ENCODE measurements at places on chromosomes 2 and 18.

DNA sequence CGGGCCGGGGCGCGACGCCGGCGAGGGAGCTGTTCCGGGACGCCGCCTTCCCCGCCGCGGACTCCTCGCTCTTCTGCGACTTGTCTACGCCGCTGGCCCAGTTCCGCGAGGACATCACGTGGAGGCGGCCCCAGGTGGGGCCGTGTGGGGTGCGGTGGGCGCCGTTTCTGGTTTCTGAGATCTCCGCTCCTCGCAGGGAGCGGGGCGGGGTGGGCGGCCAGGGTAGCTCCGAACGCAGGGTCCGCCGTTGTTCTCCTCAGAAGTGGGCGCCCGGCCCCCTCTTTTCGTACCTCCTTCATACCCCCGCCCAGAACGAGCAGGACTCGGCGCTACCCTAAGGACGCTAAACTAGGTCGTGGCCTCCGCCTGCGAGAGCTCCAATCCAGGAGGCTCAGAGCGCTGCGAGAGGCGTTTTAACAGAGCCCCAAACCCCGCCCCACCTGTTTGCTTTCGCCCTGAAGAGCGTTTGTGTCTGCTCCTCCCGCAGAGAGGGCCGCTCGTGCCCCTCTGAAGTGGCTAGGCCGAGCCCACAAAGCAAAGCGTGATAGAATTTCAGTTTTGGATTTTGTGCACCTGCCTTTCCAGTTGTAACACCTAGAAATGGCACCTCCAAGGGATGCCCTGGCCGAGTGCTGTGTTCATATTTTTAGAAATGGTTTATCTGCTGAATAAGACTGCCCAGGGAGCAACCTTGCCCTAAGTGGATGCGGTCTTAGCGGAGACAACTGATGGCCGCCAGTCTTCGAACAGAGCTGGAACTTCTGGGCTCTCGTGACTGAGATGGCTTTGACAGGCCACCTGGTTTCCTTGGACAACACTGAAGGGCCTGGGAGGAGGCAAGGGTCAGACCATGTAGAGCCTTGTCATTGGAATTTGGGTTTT, 626 bp downstream of the CAPN10 start:
- no peak for DNase-seq

GRCh38 chr2:101883860-101884259, 107.9 kb upstream of the IL1R2 start:
- no peak for DNase-seq

DNA sequence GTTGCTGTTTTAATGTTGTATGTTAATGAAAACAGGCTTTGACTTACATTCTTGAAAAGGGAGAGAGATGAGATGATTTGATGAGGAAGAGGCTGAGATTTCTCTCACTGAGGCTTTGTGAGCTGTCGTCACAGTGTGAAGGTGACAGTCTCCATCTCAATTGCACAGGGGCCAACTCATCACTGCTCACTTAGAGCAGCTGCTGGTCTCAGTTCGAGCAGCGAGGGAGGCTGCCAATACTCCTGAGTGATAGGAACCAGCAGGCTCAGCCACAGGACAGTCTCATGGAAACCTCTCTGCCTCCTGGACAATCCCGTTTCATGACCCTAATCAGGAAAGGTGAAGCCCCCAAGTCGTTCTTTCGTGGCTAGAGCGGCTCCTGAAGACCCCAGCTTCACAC, 170.7 kb upstream of the SOX11 start:
- no peak for DNase-seq

- DNase-seq: peak; percentile 62
Observed at GRCh38 chr18:74081966-74082741, 65.5 kb downstream of the FBXO15 start.

DNA sequence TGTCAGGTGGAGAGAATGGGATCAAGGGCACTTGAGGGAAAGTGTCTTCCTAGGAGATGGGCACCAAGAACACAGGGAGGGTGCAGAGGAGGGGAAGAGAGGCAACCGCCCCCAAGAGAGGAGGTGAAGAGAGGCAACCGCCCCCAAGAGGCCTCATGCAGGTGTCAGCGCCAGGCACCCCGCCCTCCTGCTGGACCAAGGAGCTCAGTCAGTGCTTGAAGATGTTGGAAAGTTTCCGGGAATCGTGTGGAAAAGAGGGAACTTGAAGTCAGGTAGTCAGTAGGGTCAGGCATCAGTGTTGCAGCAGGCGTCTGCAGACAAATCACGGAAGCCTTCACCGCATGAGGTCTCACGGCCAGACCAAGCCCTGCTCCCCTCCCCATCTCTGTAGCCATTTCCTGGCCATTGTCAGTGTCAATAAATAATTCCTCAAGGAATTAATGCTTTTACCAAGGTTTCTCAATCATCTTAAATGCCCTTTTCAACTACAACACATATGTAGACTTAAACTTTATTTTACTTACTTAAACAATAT, 353.1 kb downstream of the EIPR1 start:
- no peak for DNase-seq

DNA sequence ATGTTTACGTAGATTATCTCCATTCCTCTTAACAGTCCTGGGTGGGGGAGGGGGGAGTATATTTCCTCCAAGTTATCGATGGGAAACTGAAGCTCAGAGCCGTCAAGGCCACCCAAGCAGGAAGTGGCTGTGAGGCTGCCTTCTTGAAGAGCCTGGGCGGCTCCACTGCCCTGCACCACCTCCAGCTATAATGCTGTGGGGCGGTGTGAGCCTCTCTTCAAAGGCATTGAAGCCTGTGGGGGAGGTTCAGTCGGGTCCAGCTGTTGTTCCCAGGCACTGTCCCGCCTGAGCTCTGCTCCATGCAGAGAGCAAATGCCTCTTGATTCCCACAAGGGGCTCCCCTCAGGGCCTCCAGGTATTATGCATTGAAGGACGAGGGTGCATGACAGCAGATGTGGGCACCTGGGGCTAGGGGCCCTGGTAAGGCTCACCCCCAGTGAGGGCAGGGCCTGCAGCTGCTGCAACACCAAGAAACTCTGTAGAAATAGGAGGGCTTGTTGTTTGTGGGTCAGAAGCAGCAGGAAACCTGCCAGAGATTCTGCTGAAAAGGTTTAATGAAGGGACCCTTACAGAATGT, 29.5 kb upstream of the LAPTM4A start:
- DNase-seq: no peak

- no peak for DNase-seq
Observed at GRCh38 chr2:241701149-241701398, 765 bp upstream of the ING5 start.

- no peak for DNase-seq
Observed at GRCh38 chr2:124708661-124709060, 683.6 kb downstream of the CNTNAP5 start.

DNA sequence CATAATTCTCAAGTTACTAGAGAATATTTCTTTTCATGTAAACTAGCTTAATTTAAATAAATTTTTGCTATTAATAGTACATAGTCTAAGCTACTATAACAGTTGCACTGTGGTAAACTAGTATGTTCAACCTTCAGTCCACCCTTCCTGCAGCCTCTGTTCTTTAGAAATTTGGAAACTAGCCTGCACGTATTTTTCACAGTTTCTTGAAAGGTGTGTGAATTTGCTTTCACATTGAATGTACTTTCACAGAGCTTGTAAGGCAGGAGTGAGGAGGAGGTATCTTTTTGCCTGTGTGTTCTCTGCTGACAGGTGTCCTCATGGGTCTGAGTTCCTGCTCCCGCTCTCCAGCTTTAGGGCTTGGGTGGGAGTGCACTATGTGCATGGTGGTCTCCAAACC, 117.5 kb downstream of the ATP9B start:
- no peak for DNase-seq

DNA sequence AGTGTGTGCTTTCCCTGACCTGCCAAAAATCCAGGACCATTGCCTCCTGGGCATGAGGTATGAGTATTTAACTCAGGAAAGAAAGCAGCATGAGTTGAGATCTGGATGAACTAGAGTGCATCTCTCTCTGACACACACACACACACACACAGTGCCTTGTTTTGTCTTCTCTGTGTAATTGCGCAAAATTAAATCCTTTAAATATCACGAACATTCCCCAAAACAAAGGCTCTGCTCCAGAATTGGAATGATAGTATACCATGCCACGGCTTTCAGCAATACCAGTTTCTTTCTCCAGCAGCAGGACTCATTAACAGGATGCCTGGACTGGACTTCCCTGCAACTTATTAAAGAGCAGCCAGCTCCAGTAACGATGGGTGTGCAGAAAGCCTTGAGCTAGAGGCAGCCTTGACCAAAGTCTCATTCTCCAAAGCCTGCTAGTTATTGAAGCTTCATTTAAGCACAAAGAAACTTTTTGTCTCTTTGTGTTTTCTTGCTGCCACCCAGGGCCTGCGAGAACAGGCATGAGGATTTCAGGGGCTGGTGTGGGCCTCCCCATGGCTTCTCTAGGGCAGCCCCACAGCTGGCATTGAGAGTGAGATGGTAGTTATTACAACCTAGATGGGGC, 101.7 kb downstream of the NRP2 start:
- no peak for DNase-seq

GRCh38 chr2:172307800-172308199, 119.6 kb upstream of the ITGA6 start:
- DNase-seq: peak; percentile 71

DNA sequence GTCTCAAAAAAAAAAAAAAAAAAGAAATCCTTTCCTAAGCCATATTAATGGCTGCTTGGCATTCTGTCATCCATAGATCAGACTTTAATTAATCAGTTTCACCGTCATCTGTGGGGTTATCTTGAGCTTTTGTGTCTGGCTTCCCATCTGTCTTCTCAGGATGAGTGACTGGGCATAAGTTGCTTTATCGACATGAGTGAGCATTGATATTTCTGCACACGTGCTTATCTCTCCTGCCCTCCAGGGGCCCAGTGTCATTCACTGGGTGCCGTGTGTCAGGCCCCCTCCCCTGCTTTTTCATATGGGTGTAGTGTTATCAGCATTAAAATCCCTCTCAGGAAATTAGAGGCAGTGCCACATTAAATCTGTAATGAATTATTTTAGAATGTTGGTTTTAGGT, 65.6 kb downstream of the SH3BP4 start:
- peak; percentile 18 for DNase-seq

GRCh38 chr2:70978341-70979179, at the start of gene ANKRD53:
TSS of gene ANKRD53 (plus strand) at chr2:70978630. CDS start at chr2:70978646, 16 bp downstream.
- DNase-seq: no peak

DNA sequence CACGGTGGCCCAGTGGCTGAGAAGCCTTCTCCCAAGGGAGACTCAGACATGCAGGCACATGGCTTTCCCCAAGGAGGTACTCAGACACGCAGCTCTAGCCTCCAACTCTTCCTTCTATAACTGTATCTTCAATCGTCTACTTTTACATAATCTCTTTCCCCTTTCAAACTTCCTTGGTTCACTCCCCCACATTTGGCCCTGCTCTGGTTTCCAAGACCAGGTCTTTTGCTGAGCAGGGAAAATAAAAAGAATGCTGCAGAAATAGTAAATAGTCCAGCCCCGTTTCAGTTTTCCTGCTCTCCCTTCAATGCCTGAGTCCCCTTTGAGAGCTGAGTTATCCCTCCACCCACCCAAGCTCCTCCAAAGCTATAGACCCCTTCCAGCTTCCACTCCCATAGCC, 635.0 kb downstream of the ARHGAP15 start:
- no peak for DNase-seq

DNA sequence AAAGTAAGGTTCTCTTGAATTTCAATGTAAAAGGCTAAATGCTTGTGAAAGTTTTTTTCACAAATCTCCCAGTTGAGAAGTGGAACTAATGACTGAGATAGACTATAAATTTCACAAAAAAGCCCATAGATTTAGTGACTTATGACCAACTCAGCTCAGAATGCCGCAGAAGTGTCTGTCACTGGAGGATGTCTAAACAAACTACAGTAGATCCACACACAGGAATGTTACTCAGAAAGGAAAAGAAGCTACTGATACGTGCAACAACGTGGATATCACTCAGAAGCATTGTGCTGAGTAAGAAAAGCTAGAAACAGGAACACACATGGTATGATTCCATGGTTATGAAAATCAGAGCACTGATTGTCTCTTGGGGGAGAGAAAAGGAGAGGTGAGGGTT, 151.9 kb downstream of the DOCK10 start:
- no peak for DNase-seq

- DNase-seq: no peak
Observed at GRCh38 chr2:1798115-1798784, 53.9 kb upstream of the PXDN start.

DNA sequence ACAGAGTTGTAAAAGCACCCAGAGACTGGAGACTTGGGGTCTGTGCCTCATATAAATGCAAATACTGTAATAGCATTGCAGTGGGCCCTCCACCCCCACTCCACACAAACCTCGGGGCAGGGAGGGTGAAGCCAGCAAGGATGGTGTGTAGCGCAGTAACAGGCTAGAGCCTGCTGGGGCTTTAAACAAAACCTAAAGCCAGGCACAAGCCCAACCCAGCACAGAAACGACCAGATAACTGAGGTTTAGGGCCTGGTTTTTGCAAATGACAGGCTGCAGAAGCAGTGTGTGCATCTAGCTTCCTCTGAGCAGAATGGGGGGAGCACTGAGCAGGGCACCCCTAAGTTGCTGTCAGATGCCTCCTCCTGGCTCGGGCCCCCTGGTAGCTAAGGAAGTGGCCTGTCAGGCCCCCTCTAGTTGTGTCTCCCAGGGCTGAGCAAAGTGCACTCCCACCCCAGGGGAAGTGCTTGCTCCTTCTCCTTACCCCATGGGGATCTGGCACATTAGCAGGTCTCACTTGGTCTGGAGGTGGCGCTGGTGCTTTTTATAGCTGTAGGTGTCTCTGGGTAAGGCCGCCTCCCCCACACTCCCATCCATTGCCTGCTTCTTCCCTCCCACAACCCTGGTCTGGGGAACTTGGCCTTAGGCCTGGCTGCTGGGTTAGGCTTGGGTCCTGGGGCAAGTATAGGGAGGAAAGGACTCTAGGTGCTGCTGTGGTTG, 135.1 kb downstream of the CELF4 start:
- no peak for DNase-seq

DNA sequence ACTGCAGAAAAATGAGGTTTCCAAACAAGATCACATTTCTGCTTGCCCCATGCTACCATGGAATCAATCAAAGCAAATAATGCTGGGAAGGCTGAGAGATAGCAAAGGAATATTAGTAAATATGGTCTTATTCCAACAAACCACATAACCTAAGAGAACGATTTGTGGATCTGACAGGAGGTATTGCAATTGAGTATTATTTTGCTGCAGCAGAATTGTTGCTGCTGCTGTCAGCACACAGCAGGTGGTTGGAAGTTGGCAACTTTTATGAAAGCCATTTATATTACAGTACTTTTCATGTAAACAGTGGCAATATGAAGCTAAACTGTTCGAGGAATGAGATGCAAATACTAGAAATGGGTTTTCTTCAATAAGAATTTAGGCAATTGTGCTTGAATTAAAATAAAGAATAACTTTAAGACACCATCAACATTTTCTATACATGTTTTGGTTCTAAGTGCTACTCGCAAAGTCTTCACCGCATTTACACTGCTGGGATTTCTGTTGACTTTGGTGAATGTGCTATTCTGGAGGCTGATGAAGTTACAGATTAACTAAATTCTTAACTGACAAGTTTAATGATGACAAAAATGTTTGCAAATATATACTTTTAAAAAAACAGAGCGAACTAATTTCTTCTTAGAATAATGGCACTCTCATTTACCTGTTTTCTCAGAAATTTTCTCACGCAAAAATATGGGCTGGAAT, 1285.7 kb downstream of the CNTNAP5 start:
- no peak for DNase-seq

GRCh38 chr2:128605421-128605820, 286.8 kb upstream of the HS6ST1 start:
- no peak for DNase-seq

GRCh38 chr2:85213901-85214512, 80.8 kb downstream of the TCF7L1 start:
- DNase-seq: no peak

- no peak for DNase-seq
Observed at GRCh38 chr2:212975333-212975732, 176.1 kb downstream of the IKZF2 start.

GRCh38 chr2:17804358-17804757, 11.9 kb upstream of the MSGN1 start:
- no peak for DNase-seq

- no peak for DNase-seq
Observed at GRCh38 chr18:35497027-35497369, 762 bp downstream of the INO80C start.
